A172 (cell line): ENCODE measurements at places on chromosomes 2 and 18.

GRCh38 chr2:200399046-200399445, 92.6 kb downstream of the SPATS2L start:
- peak; percentile 57 for DNase-seq

DNA sequence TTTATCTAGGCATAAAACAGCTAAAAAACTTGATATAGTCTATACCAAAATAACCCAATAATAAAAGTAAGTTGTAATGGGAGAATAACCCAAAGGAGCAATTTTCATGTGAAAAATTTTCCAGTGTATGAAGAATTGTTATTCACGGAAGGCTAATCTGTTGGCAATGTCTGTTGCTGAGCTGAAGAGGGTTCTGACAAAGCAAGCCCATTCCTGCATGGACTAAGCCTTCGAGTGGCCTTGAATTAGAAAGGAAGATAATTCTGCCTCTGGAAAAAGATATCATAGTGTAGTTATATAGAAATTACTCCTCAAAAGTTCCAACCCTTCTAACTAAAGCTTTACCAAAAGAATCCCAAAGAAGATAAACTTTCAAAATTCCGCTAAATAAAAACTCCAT, 101.5 kb downstream of the MAP2 start:
- no peak for DNase-seq

DNA sequence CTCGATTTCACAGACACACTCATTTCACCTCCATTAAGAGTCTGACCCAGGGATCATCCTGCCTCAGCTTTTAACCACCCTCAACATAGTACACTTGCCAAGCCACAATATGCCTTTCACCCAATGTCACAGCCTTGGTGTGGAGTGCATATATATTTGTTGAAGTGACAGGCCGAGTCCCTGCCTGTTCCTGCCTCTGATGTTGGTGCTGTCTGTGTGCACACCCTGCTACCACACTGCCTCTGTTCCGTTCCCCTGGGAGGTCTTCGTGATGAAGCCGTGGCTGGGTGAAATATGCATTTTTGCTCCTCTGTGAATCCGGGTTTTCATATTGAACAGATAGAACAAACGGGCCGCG, 90.3 kb downstream of the RNF144A start:
- no peak for DNase-seq

GRCh38 chr18:23198217-23198845, 63.0 kb downstream of the CABLES1 start:
- DNase-seq = no peak

DNA sequence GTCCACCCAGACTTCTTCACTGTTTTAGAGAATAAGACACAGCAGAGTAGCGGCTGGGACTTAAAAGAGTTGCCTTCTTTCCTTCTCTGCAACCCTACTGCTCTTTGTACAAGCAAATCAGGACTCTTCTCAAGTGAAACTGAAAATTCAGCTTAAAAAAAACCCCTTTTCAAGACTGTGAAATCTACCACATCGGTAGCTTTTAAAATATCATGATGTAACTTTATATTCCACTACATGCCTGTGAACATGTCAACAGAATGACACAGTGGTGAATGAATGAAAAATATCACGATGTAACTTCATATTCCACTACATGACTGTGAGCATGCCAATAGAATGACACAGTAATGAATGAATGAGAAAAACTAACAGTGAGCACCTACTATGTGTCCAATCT, 53.4 kb downstream of the TCF4 start:
- no peak for DNase-seq

- DNase-seq = peak; percentile 54
Observed at GRCh38 chr2:169462896-169463695, 16.2 kb upstream of the BBS5 start.

DNA sequence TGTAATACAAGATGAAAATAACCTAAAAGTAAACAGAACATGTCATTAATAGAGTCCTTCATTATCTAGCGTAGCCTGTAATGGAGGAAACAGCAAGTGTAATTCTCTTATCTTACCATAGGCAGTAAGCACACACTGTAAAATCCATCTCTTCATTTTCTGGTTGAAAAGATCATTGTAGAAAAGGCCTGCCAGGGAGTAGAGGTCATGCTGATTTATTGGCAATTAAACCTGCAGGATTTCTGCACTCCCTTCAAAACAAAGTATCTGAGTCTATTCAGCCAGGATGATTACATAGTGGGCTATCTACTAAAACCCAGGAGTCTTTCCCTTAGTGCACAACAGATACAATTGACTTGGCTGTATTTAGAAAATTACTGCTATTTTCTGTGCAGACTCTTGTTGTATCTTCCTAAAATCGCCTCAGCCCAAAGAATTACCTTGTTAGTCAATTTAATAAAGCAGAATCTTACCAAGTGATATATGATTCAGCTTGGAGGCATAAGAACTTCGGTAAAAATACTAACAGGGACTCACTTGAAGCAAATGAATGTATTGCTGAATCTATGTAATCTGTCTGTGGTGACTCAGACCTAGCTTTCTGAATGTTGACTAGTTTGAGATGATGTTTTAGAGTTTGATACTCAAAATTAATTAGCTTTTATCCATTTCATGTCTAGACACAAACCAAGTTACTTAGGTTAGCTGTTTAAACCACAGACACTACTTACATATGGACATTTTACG, 250.4 kb upstream of the STON1 start:
- no peak for DNase-seq

DNA sequence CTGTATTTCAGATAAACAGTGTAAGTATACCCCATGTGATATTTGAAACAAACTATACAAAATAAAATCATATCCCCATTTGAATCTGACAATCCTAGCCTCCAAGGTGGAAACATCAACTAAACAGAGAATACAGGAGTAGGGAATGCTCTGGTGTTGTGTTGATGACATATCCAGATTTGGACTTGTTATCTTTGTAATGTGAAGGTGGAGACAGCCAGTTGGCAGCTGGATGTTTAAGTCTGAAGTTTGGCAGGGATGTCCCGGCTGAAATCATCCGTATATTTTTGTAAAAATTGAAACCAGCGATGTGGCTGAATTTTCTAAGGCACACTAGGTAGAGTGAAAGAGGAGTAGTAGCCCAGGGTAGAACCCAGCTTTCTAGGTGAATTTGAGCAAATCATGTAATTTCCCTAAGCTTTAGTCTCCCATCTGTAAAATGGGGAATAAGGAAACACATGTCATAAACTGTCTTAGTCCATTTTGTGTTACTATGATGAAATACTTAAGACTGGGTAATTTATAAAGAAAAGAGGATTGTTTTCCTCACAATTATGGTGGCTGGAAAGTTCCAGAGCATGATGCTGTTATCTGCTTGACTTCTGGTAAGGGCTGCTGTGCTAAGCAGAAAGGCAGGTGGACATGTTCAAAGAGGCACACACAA, 246.6 kb upstream of the APCDD1 start:
- no peak for DNase-seq
